ENCODE measurements at places on chromosomes 5 and 9. TPM values are rescaled to one million over a fixed set of nuclear protein-coding genes. Genes with fewer than 3 reads are reported as not detected.

PAPPA gene
- 0.34 TPM for total RNA-seq

NUTM2G gene
- not detected for total RNA-seq

SLCO4C1 gene
- 0.14 TPM for total RNA-seq

AFAP1L1 gene
- 264 TPM for total RNA-seq

GLIPR2 gene
- 32.4 TPM for total RNA-seq

CAMK2A gene
- not detected for total RNA-seq

UNC5A gene
- 0.34 TPM for total RNA-seq

CTXN3 gene
- total RNA-seq = not detected

AKNA gene
- 2.0 TPM for total RNA-seq

SLC36A1 gene
- 2.7 TPM for total RNA-seq

ARL10 gene
- total RNA-seq = 15.0 TPM

CAVIN4 gene
- total RNA-seq = 2.3 TPM

POU5F2 gene
- 1.2 TPM for total RNA-seq

GRIA1 gene
- total RNA-seq = not detected

ZER1 gene
- 14.1 TPM for total RNA-seq

NR5A1 gene
- not detected for total RNA-seq

PCDHB12 gene
- total RNA-seq = 0.68 TPM
